ENCODE measurements at places on chromosomes 11 and 22.

DNA sequence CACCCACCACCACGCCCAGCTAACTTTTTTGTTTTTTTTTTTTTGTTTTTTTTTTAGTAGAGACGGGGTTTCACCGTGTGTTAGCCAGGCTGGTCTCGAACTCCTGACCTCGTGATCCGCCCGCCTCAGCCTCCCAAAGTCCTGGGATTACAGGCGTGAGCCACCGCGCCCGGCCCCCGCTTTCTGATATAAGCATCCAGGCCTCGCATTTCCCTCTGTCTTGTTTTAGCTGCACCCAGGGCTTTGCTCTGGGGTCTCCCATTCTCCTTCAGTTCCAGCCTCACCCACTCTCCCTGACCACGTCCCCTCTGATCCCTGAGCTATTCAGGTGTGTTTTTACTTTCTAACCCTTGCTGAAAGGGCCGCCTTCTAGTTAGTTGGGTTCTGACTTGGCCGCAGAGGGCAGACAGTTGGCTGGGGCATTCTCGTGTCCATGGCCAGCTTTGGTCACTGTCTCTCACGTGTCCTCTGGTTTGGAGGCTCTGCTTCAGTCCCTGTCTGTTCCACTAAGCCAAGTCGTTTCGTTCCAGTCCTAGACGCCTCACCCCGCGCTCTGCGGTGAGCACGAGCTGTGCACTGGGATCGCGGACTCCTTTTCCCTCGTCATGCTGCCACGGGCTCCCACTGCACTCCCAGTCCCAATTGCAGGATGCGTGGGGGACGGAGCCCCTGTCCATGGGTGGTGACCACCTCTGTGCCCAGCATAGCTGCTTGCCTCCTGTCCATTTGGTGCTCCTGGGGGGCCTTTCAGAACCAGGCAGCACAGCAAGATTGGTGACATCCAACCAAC is 6.0 kb upstream of the TNNT3 start:
- DNase-seq, result no peak

- no peak for DNase-seq
These were observed 1.2 kb downstream of the CPT1B start for GRCh38 chr22:50576806-50577696.

GRCh38 chr11:3667149-3668035 is 3.8 kb downstream of the CHRNA10 start:
- DNase-seq, result no peak

DNA sequence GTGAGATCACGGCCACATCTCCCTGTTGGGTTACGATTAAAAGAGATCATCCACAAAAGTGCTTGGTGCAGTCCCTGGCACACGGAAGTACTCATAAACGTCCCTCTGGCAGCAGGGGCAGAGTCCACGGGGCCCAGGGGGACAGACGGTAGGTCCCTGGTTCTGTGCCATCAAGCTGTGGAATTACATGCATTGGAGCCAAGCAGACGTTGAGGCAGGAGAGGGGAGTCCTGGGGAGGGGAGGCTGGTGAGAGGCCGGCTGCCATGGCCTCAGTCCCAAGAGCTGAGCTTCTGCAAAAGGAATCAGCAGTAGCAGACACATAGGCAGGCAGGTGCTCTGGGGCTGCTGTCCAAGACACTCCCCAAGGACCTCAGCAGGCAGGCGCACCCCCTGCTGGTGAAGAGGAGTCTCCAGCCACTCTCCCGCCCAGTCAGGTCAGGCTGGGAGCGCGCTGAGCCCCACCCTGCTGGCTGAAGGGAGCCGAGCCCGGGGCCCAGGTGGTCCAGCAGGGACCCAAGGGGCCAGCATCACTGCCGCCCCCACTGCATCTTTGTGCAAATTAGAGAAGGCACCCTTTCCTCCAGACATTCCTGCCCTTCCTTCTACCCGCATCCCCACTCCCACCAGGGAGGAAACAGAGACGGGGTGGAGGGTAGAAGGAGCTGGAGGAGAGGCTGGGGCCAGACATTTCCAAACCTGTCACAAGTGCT is 7.6 kb upstream of the KCTD17 start:
- peak; percentile 66 for DNase-seq

DNA sequence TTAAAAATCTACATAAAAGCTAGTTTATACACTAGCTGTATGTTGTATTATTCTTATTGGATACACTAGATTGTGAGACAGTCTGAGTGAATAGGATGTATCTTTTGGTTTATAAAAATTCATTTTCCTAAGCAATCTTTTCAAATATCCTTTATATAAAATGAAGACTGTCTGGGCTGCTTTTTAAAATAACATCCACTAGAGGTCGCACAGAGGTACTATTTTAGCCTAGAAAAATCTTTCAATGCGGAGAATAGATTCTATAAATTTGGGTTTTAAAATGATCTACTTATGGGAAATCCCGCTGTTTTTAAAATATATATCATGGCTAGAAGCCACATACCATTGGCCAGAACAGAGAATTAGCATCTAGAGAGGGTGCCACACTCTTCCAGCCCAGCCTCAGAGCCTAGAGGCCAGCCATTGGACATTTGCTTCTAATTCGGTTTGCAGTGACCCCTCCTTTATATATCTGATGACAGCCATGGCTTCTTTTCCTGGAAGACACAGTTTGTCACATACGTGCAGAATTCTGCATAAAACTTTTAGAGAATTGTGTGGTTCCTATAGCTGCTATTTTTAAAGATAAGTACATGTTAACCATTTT is 7.3 kb downstream of the C11orf97 start:
- no peak for DNase-seq

- no peak for DNase-seq
These were observed 162.8 kb upstream of the SNX19 start for GRCh38 chr11:131079036-131079435.

DNA sequence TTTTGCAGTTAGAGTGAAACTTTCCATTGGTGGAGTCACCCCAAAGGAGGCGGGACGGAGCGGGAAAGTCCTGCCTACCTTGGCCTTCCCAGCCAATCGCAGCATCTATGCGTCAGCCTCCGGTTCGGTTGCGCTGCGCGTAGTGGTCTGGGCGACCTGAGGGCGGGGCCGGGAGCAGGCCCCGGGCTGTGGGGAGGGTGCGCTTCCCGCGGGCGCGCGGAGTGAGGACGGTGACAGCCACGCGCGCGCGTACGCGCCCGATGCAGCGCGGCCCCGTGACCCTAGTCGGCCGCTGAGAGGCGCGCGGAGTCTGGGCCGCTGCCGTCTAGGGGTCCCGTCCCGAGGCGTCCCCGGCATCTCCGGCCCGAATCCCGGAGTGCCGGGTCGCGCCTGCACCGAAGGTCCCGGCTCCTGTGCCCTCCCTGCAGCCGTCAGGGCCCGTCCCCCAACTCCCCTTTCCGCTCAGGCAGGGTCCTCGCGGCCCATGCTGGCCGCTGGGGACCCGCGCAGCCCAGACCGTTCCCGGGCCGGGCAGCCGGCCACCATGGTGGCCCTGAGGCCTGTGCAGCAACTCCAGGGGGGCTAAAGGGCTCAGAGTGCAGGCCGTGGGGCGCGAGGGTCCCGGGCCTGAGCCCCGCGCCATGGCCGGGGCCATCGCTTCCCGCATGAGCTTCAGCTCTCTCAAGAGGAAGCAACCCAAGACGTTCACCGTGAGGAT is at the start of gene NF2:
TSS of gene NF2 (plus strand) at position 276 of the 718 bp plus-strand sequence. CDS start at position 642, 366 bp downstream.
- peak; percentile 99 for DNase-seq

- no peak for DNase-seq
These were observed 81.5 kb upstream of the PPARA start for GRCh38 chr22:46068593-46069491.

GRCh38 chr11:83568516-83568915 is 282.3 kb upstream of the CCDC90B start:
- no peak for DNase-seq

GRCh38 chr11:65796726-65797601 is 10.1 kb downstream of the OVOL1 start:
- no peak for DNase-seq

DNA sequence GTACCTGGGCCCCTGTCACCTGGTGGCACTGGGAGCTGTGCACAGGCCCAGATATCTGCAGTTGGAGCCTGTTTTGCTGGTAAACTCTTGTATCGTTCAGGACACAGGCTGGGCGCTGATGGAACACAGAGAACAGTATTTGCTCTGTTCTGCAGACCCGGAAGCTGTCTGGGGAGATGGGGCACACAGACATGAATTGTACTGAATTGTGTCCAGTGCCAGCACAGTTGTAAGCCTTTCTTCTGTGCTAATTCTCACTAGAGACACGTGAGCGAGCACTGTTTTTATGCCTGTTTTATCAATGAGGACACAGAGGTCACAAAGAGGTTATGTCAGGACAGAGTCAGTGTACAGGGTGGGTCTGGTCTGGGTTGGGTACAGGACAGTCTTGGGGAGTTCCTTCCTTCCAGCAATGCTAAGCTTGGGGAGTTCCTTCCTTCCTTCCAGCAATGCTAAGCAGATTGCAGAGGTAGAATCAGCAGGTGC is 24.4 kb upstream of the ACR start:
- no peak for DNase-seq

DNA sequence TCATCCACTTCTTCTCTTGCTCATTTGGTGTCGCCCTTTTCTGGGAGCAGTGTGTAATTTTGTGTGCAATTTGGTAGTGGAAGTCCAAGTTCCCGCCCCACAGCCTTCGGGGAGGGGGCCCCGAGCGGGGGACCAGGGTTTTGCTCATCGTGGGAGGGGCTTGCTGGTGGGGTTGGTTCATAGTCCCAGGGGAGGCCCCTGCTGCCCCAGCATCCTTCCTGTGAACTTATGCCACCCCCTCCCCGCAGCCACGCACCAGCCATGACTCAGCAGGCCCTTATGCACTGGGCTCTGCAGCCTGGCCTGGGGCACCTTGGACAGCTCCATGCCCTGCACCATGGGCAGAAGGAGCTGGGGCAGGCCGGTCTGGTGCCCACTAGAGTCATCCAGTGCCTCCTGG is 1183.6 kb downstream of the BRD1 start:
- DNase-seq, result peak; percentile 20

- no peak for DNase-seq
These were observed 71.8 kb downstream of the TENM4 start for GRCh38 chr11:79369055-79369454.

- no peak for DNase-seq
These were observed 77.4 kb downstream of the MN1 start for GRCh38 chr22:27724157-27724556.

GRCh38 chr11:20259506-20259905 is 99.2 kb upstream of the DBX1 start:
- no peak for DNase-seq

- no peak for DNase-seq
These were observed 41.4 kb upstream of the NFAM1 start for GRCh38 chr22:42473484-42474193.

- DNase-seq, result peak; percentile 41
These were observed 522 bp downstream of the TOB2 start for GRCh38 chr22:41446057-41446501.

DNA sequence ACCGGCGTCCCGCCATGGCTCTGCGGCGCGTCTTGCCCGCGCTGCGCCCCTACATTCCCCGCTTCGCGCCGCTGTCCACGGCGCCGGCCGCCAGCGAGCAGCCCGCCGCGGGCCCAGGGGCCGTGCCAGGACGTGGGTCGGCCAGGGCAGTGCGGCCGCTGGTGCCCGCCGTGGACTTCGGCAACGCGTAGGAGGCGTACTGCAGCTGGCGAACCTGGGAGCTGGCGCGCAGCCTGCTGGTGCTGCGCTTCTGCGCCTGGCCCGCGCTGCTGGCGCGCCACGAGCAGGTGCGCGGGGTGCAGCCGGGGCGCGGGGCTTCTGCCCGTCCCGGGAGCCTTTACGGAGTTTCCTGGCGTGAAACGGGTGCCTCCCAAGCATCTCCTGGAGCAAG is 20.1 kb downstream of the DGCR6L start:
- DNase-seq, result no peak

- no peak for DNase-seq
These were observed 17.3 kb downstream of the TRAF6 start for GRCh38 chr11:36492724-36493304.

- no peak for DNase-seq
These were observed 2.9 kb downstream of the POU2AF3 start for GRCh38 chr11:111301004-111301841.

GRCh38 chr11:21037850-21038249 is 368.5 kb downstream of the NELL1 start:
- DNase-seq, result no peak

GRCh38 chr11:6825231-6825744 is 20.2 kb upstream of the OR10A5 start:
- no peak for DNase-seq

DNA sequence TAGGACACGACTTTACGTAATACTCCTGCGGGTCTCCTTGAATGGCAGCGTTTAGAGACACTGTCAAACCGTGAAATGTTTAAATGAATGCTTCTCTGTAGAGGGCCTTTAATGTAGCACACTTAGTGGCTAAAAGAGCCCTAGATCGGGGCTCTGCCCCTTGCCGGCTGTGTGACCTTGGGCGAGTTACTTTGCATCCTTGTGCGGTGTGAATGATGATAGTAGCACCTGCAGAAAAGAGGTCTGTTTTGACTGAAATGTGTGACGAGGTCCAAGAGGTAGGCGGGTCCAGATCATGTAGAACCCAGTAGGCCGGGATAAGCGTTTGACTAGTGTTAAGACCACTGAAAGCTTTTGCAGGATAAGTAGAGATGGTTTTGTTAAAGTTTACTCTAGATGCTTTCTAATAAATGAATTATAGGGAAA is 866 bp downstream of the MED17 start:
- no peak for DNase-seq

DNA sequence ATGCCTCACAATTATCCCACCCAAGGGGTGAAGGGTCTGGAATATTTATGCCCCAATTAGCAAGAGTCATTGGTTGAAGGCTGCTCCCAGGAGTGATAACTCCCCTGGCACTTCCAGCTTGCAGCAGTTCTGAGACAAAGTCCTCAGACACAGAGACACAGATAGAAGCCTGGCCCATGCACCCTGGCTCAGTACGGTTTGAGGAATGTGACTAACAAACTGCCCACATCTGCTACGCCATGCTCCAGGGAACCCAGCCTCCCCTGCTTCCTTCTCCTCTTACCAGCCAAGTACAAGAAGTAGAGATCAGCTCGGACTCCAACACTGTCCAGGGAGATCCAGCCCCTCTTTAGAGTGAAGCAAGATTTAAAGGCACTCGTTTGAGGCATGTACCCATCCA is 48.5 kb upstream of the BMAL1 start:
- DNase-seq, result no peak

GRCh38 chr11:77201991-77202841 is 74.2 kb downstream of the MYO7A start:
- DNase-seq, result no peak

GRCh38 chr22:17656870-17657395 is 18.4 kb downstream of the BCL2L13 start:
- DNase-seq, result no peak

DNA sequence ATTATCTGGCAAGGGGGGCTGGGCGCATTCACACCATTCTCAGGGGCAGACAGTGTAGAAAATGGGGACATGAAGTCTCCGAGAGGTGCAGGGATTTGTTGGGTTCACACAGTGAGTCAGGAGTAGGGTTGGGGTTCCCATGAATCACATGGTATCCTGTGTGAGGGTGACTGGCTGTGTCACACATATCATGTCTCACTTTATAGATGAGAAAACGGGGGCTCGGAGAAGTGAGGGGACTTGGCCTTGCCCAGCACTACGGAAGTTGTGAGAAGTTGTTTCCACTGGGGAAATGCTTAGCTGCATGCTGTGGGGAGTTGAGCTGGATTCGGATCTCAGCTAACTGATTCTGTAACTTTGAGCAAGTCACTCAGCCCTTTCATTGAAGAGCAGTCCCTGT is 4.2 kb downstream of the GAL3ST3 start:
- DNase-seq, result no peak

- DNase-seq, result peak; percentile 39
These were observed 8.5 kb upstream of the CHRDL2 start for GRCh38 chr11:74739546-74740270.

GRCh38 chr22:37112084-37112728 is 2.7 kb upstream of the TMPRSS6 start:
- no peak for DNase-seq

GRCh38 chr11:826227-826621 is 1.5 kb upstream of the CRACR2B start:
- DNase-seq, result no peak
